ENCODE measurements at places on chromosomes 2 and 18. TPM values are rescaled to one million over a fixed set of nuclear protein-coding genes. Genes with fewer than 3 reads are reported as not detected.

GRCh38 chr2:7972670-7973069 lies 709.2 kb upstream of the ID2 start:
- DNase-seq, result no peak
- no peak overlapping the region for H3K4me3 ChIP-seq
- peaks cover 11% of the 10 kb centered on the region for H3K4me1 ChIP-seq
- no peaks in the 10 kb centered on the region for H3K36me3 ChIP-seq
- H3K27me3 ChIP-seq, result no peaks in the 10 kb centered on the region
- no peak overlapping the region for H3K27ac ChIP-seq

DNA sequence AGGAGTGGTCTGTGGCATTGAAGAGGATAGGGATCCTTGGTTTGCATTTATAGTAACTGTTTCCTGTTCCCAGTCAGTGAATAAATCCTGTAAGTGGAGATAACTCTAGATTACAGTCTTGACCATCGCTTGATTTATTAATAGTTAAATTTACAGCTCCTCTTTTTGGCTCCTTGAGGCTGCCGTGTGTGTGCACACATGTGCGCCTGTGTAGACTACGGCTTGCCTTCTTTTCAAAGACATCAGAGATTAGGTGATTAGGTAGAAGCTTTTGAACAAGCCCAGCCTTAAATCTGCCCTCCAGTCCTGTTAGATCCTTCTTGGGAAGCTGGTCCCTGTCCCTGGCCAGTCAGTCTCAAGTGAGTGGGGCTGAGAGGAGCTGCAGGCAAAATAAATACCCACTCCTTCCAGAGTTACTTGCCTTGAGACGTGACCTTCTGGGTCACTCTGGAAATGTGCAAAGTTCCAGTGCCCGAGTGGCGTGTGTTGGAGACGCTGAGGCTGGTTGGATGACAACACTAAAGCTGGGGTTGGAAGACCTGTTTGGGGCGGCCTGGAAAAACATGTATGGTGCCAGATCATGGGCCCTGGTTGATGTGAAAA lies 32.0 kb downstream of the TCF7L1 start:
- H3K4me3 ChIP-seq, result no peak overlapping the region
- DNase-seq, result no peak
- H3K4me1 ChIP-seq, result peaks cover 47% of the 10 kb centered on the region
- peaks cover 5% of the 10 kb centered on the region for H3K36me3 ChIP-seq
- H3K27me3 ChIP-seq, result no peaks in the 10 kb centered on the region

DNA sequence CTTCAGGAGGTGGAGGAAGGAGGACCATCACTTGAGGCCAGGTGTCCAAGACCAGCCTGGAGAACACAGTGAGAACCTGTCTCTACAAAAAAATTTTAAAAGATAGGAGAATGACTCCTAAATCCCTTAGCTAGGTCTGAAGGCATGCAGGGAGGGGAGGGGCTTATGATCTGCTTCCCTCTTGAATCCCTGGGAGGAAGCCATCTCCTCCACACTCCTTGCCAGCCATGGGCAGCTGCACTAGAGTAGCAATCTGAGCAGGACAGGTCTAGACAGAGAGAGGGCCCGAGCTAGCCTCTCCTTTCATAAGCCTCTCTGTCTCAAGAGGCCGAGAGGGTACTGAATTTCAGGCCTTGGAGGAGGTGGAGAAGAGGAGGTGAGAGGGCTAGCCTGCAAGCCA lies 42.5 kb downstream of the DAPL1 start:
- no peak overlapping the region for H3K27ac ChIP-seq
- DNase-seq, result no peak
- no peaks in the 10 kb centered on the region for H3K4me1 ChIP-seq
- no peaks in the 10 kb centered on the region for H3K27me3 ChIP-seq

DNA sequence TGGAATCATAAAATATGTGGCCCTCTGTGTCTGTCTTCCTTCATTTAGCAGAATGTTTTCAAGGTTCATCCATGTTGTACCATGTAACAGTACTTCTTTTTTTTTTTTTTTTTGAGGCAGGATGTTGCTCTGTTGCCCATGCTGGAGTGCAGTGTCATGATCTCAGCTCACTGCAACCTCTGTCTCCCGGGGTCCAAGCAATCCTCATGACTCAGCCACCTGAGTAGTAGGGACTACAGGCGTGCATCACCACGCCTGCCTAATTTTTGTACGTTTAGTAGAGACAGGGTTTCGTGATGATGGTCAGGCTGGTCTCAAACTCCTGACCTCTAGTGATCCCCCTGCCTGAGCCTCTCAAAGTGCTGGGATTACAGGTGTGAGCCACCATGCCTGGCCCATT lies 31.2 kb downstream of the RAB1A start:
- H3K27me3 ChIP-seq, result no peaks in the 10 kb centered on the region
- H3K4me1 ChIP-seq, result no peaks in the 10 kb centered on the region
- no peak overlapping the region for H3K27ac ChIP-seq
- H3K36me3 ChIP-seq, result peaks cover 45% of the 10 kb centered on the region
- DNase-seq, result no peak
- no peak overlapping the region for H3K4me3 ChIP-seq

DNA sequence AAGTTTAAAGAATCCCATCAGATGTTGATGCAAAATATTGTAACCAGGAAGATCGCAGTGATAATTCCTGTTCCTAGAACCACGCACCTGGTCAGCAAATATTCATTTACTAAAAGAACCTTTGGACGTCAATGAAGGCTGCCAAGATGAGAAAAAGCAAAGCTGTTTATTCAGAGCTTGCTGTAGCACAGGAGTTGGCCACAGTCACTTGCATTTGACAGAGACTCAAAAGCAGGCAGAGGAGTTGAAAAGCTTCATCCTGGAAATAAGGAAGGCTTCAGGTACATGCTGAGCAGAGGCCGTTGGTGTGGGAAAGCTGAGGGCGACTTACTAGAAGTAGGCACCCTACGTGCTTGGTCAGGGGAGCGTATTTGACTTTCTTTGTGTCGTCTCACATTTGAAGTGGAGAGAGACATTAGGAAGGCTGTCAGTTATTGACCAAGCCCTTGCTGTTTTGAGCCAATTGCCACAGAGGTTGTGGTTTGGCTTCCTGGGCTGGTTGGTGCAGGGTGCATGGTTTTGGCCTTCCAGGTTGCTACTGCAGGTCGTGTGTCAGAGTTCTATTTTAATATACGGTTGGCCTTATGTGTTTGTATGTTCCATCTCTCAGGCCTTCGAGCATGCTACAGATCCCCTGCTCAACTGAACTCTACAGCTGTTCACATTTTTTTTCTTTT lies 289.6 kb downstream of the METTL4 start:
- H3K36me3 ChIP-seq, result no peaks in the 10 kb centered on the region
- no peaks in the 10 kb centered on the region for H3K4me1 ChIP-seq

- H3K4me1 ChIP-seq, result no peaks in the 10 kb centered on the region
- no peak overlapping the region for H3K27ac ChIP-seq
- no peaks in the 10 kb centered on the region for H3K27me3 ChIP-seq
These were observed 23.3 kb downstream of the STAMBP start for GRCh38 chr2:73852020-73852419.

The SLC30A3 gene
- total RNA-seq, result 0.18 TPM

GRCh38 chr2:39734445-39734844 lies 44.6 kb downstream of the THUMPD2 start:
- H3K36me3 ChIP-seq, result peaks cover 55% of the 10 kb centered on the region
- H3K27me3 ChIP-seq, result no peaks in the 10 kb centered on the region
- no peak overlapping the region for H3K27ac ChIP-seq
- H3K4me3 ChIP-seq, result no peak overlapping the region
- no peak for DNase-seq

- H3K27me3 ChIP-seq, result peaks cover 46% of the 10 kb centered on the region
- H3K36me3 ChIP-seq, result no peaks in the 10 kb centered on the region
- peak; percentile 51 for DNase-seq
- peak overlapping the region; percentile 57 for H3K4me3 ChIP-seq
- peaks cover 16% of the 10 kb centered on the region for H3K4me1 ChIP-seq
These were observed 159.6 kb upstream of the SIX2 start for GRCh38 chr2:45168711-45169338.

GRCh38 chr2:111659361-111660333 lies 224.3 kb downstream of the ANAPC1 start:
- H3K4me3 ChIP-seq, result no peak overlapping the region
- peak; percentile 63 for DNase-seq
- H3K36me3 ChIP-seq, result no peaks in the 10 kb centered on the region
- no peak overlapping the region for H3K27ac ChIP-seq

DNA sequence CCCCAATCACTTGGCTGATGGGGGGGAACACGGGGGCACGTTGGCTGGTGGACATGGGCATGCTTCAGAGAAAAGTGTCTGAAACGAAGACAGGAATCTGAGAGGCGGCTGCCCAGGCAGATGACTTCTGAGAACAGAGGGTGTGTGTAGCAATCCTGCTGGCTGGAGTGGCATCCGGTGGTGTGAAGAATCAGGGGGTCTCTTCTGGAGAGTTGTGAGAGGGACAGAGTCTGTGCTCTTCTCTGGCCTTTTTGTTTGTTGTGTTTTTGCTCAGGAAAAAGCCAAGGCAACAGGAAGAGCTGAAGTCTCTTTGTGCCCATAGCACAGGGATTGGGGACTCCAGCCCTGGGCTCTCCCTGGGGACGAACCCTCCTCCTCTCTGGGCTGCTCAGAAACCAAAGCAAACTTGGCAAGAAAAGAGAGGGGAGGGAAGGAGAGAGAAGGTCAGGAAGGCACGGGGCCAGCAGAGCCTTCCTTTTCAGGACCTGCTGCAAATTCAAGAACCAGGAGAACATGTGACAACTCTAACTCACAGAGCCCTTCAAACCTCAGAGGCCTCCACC lies 97.0 kb upstream of the SMAD2 start:
- H3K36me3 ChIP-seq, result no peaks in the 10 kb centered on the region
- peak overlapping the region; percentile 17 for H3K27ac ChIP-seq
- H3K4me1 ChIP-seq, result peaks cover 28% of the 10 kb centered on the region

DNA sequence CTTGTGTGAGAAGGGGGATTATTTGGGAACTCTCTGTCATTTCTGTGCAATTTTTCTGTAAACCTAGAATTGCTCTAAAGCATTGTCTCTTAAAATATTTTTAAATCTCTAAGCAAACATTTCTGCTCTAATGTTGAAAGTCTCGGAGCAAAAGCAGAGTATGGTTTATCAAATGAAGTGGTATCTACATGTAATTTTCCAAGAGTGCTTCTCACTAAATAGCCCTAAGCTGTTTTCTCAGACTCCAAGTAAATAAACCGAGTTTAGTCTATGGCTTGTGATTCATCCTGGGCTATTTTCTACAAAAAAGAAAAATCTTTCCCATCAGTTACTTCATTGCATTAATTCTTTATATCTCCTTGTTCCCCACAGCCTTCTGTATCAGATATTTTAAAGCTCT lies 90.8 kb downstream of the METTL4 start:
- no peak overlapping the region for H3K4me3 ChIP-seq
- no peaks in the 10 kb centered on the region for H3K4me1 ChIP-seq
- H3K27ac ChIP-seq, result no peak overlapping the region
- H3K36me3 ChIP-seq, result no peaks in the 10 kb centered on the region
- no peak for DNase-seq

- DNase-seq, result no peak
- H3K4me1 ChIP-seq, result no peaks in the 10 kb centered on the region
- no peak overlapping the region for H3K4me3 ChIP-seq
- no peaks in the 10 kb centered on the region for H3K27me3 ChIP-seq
- H3K36me3 ChIP-seq, result peaks cover 6% of the 10 kb centered on the region
- no peak overlapping the region for H3K27ac ChIP-seq
These were observed 12.1 kb downstream of the FMNL2 start for GRCh38 chr2:152347076-152347475.

- no peak overlapping the region for H3K4me3 ChIP-seq
- H3K4me1 ChIP-seq, result no peaks in the 10 kb centered on the region
- H3K27me3 ChIP-seq, result no peaks in the 10 kb centered on the region
- no peaks in the 10 kb centered on the region for H3K36me3 ChIP-seq
These were observed 599.9 kb upstream of the POU3F3 start for GRCh38 chr2:104254017-104254416.

DNA sequence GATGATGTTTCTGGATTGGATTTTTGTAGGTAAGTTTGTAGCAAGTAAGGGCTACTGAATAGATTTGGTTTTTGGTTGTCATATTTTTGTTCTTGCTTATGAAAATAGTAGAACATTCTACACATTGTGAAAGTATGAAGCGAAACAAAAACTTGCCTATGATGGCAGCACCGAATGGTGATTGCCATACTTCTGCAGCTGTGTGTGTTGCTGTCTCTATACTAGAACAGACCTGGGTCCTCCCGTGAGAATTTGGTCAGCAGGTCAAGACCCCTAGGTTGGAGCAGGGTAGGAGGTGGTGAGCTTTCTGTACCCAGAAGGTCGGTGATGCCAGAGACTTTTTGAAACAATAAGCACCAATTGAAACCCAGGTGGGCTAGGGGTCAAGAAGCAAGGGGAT lies 322.6 kb downstream of the PRKCE start:
- peaks cover 5% of the 10 kb centered on the region for H3K4me1 ChIP-seq
- H3K27ac ChIP-seq, result no peak overlapping the region
- no peak overlapping the region for H3K4me3 ChIP-seq

- H3K36me3 ChIP-seq, result no peaks in the 10 kb centered on the region
- no peak for DNase-seq
- H3K4me3 ChIP-seq, result no peak overlapping the region
These were observed 15.8 kb downstream of the M1AP start for GRCh38 chr2:74632209-74632938.

The UGT1A4 gene
- not detected for total RNA-seq

- H3K27me3 ChIP-seq, result no peaks in the 10 kb centered on the region
- DNase-seq, result peak; percentile 63
- H3K4me3 ChIP-seq, result no peak overlapping the region
These were observed 3.2 kb downstream of the PIGN start for GRCh38 chr18:62183578-62184195.

DNA sequence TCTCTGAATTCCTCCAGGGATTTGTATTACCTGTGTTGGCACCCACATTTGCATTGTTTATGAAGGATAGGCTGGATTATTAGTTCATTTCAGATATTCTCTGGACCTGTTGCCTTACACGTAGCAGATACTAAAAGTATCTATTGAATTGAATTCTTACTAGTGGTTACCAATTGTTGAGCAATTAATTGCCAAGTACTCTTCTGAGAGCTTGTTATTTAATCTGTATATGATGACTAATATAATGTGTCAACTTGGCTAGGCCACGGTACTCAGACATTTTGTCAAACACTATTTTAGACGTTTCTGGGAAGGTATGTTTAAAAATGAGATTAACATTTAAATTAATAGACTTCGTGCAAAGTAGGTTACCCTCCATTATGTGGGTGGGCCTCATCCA lies 2.5 kb upstream of the SPP2 start:
- no peak overlapping the region for H3K27ac ChIP-seq
- H3K4me3 ChIP-seq, result no peak overlapping the region
- DNase-seq, result no peak
- H3K27me3 ChIP-seq, result no peaks in the 10 kb centered on the region
- H3K4me1 ChIP-seq, result no peaks in the 10 kb centered on the region

- no peak overlapping the region for H3K27ac ChIP-seq
- H3K36me3 ChIP-seq, result no peaks in the 10 kb centered on the region
- peaks cover 4% of the 10 kb centered on the region for H3K4me1 ChIP-seq
These were observed 221.6 kb downstream of the LPIN1 start for GRCh38 chr2:11967946-11968465.

- no peak for DNase-seq
- H3K27me3 ChIP-seq, result no peaks in the 10 kb centered on the region
- H3K27ac ChIP-seq, result no peak overlapping the region
- H3K4me3 ChIP-seq, result no peak overlapping the region
These were observed 30.6 kb upstream of the EPG5 start for GRCh38 chr18:45997700-45998151.
